ENCODE measurements at places on chromosomes 1 and 21. TPM values are rescaled to one million over a fixed set of nuclear protein-coding genes. Genes with fewer than 3 reads are reported as not detected.

DNA sequence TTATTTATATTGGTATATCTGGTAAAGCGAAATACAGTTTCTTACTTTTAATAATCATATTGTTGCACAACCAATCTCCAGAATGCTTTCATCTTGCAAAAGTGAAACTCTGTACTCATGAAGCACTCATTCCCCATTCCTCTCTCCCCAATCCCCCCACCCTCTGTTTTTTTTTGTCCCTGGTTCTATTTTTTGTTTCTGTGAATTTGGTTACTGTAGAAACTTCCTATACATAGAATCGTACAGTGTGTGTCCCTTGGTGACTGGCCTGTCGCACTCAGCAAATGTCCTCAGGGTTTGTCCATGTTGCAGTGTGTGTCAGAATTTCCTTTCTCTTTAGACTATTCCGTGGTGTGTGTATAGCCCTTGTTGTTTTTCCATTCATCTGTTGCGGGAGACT is 7.9 kb upstream of the NLRP3 start:
- DNase-seq, result no peak

DNA sequence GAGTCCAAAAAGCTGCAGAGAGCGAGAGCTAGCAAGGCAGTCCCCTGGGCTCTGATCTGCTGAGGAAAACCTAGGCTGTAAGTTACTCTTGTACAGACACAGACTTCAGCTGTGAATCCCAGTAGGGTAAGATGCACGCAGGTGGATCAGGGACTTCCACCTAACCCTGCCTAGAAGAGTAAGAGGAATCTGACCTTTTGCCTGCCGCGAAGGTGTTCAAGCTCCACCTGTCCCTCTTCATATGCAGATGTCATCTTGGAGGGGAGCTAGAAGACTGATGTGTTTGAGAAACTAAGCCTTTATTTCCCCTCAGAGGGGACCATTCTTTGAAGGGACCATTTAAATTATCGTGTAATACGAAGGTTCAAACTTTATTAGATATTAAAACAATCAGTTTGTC is 108.6 kb upstream of the USP24 start:
- no peak for DNase-seq

DNA sequence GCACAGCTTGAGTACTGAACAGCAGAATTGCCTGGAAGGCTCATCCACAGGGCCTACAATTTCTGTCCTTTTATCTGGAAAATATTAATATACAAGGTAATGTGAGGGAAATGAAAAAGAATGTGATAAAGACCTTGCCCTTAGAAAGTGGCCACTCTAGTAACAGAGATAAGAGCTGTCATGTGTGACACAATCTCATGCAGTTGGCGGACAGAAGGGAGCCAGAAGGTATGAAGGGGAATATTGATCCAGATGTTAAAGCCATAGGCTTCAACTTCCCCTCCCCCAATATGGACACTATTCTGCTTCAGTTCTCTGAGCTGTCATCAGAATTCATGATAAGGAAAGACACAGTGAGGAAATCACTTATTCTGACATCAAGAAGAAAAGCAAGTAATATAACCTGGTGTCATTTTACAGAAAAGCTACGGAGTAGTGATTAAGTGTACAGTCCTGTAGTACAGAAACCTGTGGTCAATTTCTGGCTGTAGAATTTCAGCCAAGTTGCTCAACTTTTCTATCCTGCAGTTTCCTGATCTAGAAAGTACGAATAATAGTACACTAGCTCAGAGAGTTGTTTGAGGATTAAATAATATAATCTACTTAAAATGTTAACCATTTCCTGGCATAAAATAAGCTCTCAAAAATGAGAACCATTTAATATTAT is 572.1 kb downstream of the DPYD start:
- no peak for DNase-seq

DNA sequence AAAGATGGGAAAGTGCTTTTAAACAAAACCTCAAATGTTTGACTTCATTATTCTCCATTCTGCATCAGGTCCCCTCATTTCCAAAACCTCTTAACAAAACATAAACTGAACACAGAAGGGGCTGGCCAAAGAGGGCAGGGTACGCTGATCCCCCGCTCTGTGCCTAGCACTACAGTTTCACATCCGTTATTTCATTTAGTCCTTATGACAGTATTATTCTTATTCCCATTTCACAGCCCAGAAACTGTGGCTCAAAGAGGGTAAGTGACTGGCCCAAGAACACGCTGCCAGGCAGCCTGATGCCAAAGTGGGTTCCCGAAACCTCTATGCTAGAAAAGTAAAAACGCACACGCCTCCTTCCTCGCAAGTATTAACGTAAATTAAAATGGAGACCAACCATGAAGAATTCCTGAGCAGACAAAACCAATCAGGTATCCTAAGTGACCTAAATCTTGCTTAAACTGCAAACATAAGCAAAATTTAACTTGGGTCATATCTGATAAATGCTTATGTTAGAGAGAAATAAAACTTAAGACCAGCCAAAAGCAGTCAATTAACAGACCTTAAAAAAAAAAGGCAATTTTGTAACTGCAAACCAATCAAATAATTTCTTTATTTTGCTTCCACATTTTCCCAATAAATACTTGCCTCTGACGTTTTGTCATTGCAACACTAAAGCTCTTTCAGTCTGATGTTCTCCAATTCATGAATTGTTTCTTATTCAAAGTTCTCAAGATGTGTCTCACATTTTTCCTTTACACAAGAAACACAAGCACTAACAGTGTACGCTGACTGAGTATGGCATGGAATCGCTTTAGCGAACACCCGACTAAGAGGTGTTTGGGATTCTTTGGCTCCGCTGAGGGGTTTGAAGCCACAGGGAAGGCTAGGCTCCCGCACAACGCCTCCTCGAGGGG is 653 bp downstream of the CASP9 start:
- no peak for DNase-seq

GRCh38 chr1:30345491-30346130 is 377.8 kb downstream of the MATN1 start:
- no peak for DNase-seq

The CFAP107 gene
- total RNA-seq, result not detected

The NTRK1 gene
- 1.2 TPM for total RNA-seq

The IGSF21 gene
- total RNA-seq, result 10.1 TPM

The ESPN gene
- 0.29 TPM for total RNA-seq
